ENCODE measurements at places on chromosomes 12 and 14.

DNA sequence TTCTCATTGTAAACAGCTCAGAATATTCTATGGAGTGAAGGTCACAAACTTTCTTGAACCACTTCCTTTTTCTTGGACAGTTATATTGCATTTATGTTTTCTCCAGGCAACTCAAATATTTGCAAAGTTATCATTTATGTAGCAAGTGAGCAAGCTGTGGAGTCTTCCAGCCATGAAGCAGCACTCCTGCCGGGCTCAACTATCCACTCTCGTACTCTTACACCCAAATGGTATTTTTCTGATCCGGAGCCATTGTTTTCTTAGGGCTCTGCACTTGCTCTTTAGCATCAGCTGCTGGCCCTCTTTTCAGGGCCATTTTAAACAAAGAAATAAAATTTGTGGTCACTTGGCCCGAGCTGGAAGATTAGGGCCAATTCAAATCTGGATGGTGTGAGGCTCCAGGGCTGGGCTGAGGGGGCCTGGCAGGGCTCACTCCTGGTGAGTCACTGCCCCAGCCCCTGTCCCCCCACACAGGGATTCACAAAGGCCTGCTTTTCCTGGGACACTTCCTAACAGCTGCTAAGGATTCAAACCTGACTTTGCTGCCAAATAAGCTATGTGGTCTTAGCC is 19.7 kb downstream of the SYNE3 start:
- no peak for DNase-seq

DNA sequence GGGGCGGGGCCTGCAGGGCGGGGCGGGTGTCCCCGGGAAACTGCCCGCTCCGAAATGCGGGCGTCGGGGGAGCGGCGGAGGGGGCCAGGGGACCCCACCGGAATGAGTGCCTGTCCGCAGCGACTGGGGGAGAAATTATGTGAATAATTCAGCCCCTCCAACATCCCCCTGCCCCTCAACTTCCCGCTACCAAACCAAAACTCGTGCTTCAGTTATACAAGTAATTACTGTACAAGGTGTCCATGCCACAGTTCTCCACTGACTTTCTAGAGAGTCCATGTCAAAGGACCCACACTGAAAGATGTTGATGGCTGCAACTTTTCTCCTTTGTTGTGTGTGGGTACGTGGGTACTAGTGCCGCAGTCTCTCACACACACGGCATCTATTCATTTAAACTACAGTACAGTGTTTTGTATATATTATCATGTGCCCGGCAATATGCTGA is 414 bp upstream of the CDK17 start:
- DNase-seq, result no peak

DNA sequence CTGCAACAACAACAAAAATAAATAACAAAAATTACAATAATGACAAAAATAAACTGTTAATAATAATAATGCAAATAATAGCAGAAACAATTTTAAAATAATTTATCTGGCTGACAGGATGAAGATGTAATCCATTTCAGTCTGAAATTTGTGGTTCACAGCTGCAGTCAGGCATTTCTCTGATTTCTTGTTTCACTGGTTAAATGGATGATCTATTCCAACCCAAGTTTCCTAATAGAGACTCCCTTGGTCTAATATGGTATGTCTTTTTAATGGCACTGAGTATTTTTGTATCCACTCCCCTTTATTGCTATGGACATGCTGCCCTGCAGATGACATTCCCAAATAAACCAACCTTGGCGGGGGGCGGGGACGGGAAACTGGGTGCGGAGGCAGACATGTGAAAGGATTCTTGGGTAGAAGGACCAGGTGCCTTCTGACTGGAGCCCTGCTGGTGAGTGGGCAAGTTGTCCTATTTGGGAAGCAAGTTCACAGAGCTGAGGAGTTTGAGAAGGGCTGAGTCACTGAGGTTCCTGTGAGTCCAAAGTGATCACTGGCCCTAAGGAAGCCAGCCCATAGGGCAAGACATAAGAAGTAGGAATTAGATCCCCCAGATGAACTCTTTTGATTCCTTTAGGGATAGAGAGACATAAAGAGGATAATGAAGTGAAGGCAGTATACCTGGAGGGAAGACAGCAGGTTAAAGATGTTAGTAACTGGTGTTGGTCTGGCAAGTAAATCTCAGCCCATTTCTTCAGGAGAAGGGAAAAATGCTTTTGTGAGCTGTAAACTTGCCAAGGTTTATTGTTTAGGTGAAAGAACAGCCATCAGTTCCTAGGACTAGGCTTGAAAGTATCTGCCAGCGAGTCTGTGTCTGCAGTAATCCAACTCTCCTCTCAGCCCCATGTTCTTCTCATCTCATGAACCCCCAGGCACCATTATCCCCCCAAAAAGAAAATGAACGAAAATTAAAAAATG is 14.5 kb downstream of the FOXG1 start:
- DNase-seq, result no peak

DNA sequence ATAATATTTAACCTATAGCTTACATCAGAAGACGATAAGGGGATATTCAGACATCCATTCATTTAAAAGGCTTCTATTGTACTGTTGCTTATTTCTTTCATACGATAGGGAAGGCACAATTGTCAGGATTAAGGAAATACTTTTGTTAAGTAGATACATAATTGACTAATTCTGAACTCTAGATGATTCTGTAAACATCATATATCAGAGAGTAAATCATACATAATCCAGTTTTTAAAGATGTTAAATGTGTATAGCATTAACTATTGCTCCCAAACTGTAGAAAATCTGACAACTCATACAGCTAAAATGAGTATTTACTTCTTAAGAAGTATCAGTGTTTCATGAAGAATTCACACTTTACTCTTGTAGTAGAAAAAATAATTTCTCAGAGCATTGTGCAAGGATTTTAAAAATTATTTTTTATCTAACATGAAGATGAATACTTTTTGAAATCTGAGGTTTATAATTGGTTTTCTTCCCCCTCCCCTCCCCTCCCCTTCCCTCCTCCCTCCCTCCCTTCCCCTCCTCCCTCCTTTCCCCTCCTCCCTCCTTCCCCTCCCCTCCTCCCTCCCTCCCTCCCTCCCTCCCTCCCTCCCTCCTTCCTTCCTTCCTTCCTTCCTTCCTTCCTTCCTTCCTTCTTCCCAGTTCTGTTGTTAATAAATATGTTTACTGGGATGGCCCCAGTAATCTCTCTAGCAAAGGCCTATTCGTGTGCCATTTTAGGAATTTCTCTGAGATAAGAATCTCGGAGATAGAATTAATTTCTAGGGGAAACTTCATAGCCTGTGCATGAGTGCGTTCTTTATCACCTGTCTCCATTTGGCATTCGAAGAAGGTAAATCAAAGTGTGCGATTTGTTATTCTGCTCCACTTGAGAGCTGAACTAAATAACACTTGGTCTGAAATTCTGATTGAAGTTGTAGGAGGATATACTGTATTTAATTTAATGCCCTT is 2.3 kb downstream of the NPAS3 start:
- DNase-seq, result no peak

DNA sequence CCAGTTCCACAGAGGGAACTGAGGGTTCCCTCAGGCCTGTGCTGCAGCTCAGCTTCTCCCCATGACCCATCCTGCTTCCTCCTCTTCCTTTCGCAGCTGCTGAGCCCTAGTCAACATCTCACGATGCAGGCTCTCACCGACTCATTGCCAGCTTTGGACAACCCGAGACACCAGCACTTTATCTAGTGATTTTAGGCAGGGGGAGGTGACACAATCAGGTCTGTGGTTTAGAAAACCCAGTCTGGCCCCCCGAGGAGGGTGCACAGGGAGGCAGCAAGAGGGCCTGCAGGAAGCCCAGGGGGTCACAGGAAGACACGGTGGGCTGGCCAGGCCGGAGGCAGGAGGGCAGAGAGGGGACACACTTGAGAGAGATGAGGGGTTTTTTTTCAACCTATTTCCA is 35.4 kb downstream of the DIO3 start:
- DNase-seq, result no peak

GRCh38 chr14:95507701-95508103 is 8.7 kb downstream of the SYNE3 start:
- peak; percentile 24 for DNase-seq

DNA sequence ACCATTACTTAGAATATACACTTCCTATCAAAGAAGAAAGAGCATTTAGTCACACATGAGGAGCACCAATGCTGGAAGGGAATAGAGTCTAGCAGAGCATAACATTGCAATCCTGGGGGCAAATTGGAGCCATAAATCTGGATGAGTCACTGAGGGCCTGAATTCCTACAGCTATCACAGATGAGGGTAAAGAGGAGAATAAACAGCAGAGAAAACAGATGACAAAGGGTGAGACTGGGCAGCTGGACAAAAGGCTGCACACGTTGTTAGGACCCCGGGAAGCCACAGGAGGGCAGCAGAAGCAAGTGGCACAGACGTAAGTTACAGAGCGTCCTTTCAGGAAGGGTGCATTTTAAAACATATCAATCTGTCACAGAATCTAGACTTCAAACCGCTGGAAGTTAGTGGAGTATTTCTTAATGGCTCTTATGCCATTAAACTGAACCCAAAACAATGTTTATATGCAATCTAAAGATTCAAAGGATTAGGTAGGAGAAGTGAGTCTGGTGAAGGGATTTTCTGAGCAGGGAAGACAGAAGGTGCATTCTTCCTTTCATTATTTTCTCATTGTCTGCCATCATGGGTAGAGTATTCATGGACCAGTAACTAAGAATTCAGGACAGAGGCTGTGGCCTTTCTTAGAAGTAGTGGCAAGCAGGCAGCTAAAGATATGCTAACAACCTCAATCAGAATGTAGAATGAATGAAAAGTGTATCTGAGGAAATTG is 159.8 kb upstream of the DAAM1 start:
- DNase-seq, result peak; percentile 42

DNA sequence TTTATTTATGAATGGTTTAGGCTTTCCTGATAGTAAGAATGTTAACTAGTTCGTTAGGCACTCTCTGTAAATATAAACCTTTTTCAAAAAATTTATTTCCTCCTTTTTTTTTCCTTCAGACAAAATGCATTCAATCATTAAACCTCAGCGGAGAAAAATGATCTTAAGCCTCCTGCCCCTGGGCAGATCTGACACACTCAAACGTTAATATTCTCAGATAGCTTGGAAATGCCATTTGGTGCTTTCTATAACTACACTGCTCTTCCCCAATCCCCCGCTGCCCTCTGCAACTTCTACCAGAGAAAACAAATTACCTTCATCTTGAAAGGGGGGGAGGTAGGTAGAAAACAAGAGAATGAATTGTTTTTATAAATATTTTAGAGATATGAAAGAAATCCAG is 521.2 kb downstream of the MED13L start:
- no peak for DNase-seq

GRCh38 chr12:89863968-89864367 is 155.3 kb upstream of the ATP2B1 start:
- DNase-seq, result no peak

DNA sequence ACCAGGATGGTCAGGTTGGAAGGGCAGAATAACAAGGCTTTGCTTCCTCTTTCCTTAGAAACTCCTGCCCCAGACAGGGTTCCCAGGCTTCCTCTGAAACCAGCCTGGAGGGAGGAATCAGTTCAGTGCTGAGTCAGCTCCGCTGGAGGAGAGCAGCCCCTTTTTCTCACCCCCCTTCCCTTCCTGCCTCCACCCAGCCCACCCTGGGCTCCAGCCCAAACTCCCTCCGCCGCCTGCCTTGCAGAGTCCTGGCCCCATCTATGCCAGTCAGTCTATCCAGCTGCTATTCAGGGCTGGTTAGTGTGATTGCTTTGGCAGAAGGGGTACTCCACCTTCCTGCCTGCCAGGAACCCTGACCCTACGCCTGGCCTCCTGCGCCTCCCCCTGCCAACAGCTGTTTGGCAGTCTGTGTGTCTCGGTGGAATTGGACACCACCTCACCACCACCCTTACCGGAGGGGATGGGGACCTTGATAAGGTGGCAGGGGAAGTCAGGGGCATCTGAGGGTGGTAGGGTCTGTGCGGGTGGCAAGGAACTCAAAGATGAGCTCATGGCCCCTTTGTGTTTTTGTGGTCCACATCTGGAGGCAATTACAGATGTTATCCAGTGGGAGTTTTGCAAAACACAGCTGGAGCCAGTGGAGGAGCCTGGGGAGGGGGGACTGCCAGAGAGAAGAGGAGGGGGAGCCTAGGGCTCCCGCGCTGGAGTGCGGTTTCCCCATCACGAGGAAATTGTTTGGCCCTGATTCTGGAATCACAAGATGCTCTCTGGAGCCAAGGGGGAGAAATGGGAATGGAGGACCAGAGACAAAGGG is 12.2 kb downstream of the MMP14 start:
- no peak for DNase-seq

DNA sequence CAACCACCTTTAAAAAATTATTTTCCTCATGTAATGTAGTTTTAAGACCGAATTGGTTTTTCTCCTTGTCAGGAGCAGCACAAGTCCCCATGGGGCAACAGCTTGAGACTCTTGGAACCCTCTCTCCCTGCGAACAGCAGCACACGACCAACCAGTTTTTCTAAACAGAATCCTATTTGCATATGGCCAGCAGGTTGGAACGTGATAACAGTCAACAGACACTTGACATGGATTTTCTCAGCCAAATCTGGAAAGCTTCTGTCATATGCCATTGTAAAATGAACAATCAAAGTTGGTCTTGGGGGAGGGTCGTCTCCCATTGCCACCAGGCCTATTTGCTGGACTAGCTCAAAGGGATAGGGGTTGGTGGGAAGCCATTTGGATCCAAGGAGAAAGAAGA is 1915.0 kb upstream of the FLRT2 start:
- no peak for DNase-seq

- DNase-seq, result no peak
Observed at GRCh38 chr14:40685764-40686163, 920.9 kb upstream of the LRFN5 start.

DNA sequence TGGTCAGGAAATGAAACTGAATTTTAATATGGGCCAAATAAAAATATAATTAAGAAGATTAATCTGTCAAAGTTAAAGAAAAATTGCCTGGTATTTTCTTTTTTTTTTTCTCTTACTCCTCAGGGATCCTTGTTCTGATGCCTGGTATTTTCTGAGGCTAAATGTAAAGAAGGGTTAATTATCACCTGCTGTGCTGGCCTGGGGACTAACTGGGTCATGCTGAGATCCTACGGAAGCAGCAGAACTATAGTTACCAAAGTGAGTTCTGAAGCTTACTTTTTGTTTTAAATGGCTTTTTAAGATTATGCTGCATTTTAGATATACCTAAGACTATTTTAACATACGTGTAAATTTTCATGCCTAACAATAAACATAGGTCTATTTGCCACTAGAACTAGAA is 23.3 kb downstream of the ZC2HC1C start:
- no peak for DNase-seq

DNA sequence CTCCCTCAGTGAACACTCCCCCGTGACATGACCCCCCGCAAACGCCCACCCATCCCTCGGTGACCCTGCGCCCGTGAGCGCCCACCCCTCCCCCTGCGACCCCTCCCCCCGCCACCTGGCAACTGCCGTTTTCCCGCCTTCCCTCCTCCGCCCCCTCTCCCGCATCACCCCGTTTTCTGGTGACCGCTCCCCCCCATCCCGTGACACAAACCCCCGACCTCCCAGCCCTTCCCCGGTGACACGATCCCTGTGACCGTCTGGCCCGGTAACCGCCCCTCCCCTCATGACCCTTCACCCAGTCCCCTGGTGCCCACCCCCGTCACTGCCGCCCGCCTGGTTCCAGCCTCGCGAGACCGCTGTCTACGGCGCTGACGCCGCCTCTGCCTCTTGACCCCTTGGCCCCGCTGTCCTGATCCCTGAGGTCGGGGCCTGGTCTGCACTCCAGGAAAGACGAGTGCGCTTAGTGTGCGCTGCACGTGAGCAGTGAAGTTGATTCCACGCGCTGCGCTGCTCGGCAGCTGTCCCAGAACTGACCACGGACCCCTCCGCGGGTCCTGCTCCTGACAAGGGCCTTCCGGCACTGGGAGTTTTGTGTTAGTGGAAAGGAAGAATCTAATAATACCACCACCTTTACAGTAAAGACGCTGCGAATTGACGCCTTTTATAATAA is 59.4 kb downstream of the DDX51 start:
- DNase-seq, result peak; percentile 80

GRCh38 chr14:74638066-74638465 is 26.0 kb upstream of the LTBP2 start:
- DNase-seq, result no peak

Measured in activated T-cell treated with anti-CD3 and anti-CD28 coated beads, Interleukin-2, amount 50 U/mL, for 72 hours (primary cell).